ENCODE measurements at places on chromosomes 13 and 19. TPM values are rescaled to one million over a fixed set of nuclear protein-coding genes. Genes with fewer than 3 reads are reported as not detected.

DNA sequence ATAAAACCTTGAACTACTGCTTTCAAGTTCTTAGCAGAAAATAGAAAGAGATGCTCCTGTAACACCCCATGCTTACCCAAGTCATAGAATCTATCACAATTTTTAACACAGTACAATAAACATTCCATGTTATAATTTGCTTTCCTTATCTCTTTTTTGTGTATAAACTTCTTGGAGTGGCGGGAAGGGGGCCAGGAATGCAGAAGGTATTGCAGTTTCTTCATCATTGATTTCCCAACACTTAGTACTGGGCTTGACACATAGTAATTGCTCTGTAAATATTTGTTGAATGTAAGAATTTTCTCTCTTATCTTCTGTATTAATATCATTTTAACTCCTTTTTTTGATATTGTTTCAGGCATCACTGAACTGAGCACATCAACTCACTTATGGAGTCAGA is 535.8 kb downstream of the KCTD12 start:
- no peaks in the 10 kb centered on the region for H3K36me3 ChIP-seq
- peak overlapping the region; percentile 67 for H3K27ac ChIP-seq
- peak; percentile 16 for DNase-seq
- H3K27me3 ChIP-seq: no peaks in the 10 kb centered on the region
- H3K4me1 ChIP-seq: no peaks in the 10 kb centered on the region

GRCh38 chr19:50432221-50433028 is at the start of gene MYBPC2:
TSS of gene MYBPC2 (plus strand) at chr19:50432892. CDS start at chr19:50432954, 62 bp downstream.
- peaks cover 39% of the 10 kb centered on the region for H3K27me3 ChIP-seq
- DNase-seq: no peak
- H3K36me3 ChIP-seq: no peaks in the 10 kb centered on the region
- 0 out of 2 replicates have a peak, but pooled peaks cover 3% of the 10 kb centered on the region for H3K4me1 ChIP-seq

GRCh38 chr19:55362990-55363716 is at the start of gene GARIN5B:
TSS of gene GARIN5B (minus strand) at chr19:55363260. CDS start at chr19:55363066, 194 bp downstream.
- H3K27me3 ChIP-seq: no peaks in the 10 kb centered on the region
- H3K27ac ChIP-seq: no peak within 1 kb of the TSS
- H3K4me1 ChIP-seq: peaks cover 2% of the 10 kb centered on the region

GRCh38 chr19:6817179-6817578 is 44.7 kb downstream of the VAV1 start:
- DNase-seq: no peak
- no peak overlapping the region for H3K4me3 ChIP-seq
- H3K27me3 ChIP-seq: no peaks in the 10 kb centered on the region
- H3K36me3 ChIP-seq: no peaks in the 10 kb centered on the region

DNA sequence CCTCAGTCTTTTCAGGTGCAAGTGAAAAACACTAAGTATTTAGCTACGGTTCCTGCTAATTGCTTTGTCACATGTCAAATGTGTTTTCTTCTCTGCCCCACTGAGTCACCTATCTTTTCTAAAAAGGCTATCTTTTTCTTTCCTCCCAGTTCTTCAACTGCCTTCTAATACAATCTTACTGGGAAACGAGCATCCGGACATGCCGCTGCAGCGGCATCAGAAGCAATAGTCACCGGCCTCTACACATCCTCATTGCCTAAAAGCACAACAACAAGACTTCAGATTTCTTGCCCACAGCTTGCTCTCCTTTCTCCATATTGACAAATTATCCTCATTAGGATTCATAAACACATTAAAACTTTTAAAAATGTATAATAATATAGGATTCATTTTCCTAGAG is 1.2 kb downstream of the PCDH9 start:
- H3K4me1 ChIP-seq: no peaks in the 10 kb centered on the region
- no peaks in the 10 kb centered on the region for H3K27me3 ChIP-seq
- no peak overlapping the region for H3K27ac ChIP-seq

- H3K4me3 ChIP-seq: no peak overlapping the region
- H3K27me3 ChIP-seq: no peaks in the 10 kb centered on the region
- H3K36me3 ChIP-seq: no peaks in the 10 kb centered on the region
- H3K27ac ChIP-seq: no peak overlapping the region
Observed at GRCh38 chr13:52929846-52930245, 81.4 kb upstream of the PCDH8 start.

DNA sequence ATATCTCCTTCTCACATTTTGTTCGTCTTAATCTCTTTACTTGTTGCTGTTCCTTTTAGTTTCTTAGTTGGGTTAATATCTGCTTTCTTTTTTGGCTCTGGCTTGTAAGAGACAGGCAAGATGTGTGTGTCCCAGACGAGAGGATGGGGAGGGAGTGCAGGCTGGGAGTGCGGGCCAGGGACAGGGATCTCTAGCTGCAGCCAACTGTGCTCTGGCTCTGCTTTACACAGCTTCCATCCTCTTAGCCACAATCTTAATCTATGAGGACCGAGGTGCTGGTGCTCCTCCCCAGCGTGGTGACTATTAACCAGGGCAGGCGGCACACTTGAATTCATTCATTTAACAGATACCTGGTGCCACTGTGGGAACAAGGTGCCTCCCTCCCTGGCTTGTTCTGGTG is 70.9 kb upstream of the WASF3 start:
- H3K4me3 ChIP-seq: no peak overlapping the region
- no peak overlapping the region for H3K27ac ChIP-seq
- no peak for DNase-seq
- H3K27me3 ChIP-seq: peaks cover 21% of the 10 kb centered on the region

GRCh38 chr19:40807147-40808020 is 8.4 kb downstream of the EGLN2 start:
- H3K27ac ChIP-seq: no peak overlapping the region
- peaks cover 22% of the 10 kb centered on the region for H3K4me1 ChIP-seq
- H3K36me3 ChIP-seq: peaks cover 55% of the 10 kb centered on the region
- no peak for DNase-seq
- H3K27me3 ChIP-seq: no peaks in the 10 kb centered on the region
- no peak overlapping the region for H3K4me3 ChIP-seq

DNA sequence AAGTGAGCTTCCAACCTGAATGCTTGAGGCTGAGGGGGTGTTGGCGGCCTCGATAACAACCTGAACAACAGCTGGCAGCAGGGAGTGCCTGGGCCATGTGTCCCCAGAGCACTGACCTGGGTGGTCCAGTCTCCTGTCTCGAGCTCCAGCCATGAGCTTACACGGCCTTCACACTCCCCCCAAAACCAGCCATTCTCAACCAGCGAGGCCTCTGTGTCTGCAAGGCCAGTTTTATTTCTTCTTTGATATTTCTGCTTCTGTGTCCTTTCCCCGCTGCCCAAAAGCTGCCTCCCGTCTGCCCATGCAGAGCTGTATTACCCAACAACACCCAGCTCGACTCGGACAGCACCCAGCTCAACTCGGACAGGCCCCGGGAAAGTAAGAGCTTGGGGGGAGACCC is 32.5 kb upstream of the TFDP1 start:
- H3K4me3 ChIP-seq: no peak overlapping the region
- DNase-seq: no peak
- no peaks in the 10 kb centered on the region for H3K4me1 ChIP-seq
- H3K27me3 ChIP-seq: no peaks in the 10 kb centered on the region

GRCh38 chr13:112661291-112661690 is 28.5 kb upstream of the ATP11A start:
- peaks cover 9% of the 10 kb centered on the region for H3K27me3 ChIP-seq
- H3K4me3 ChIP-seq: no peak overlapping the region
- H3K36me3 ChIP-seq: no peaks in the 10 kb centered on the region
- H3K4me1 ChIP-seq: no peaks in the 10 kb centered on the region

- peaks cover 43% of the 10 kb centered on the region for H3K27me3 ChIP-seq
- DNase-seq: no peak
- no peak overlapping the region for H3K4me3 ChIP-seq
Observed at GRCh38 chr19:35512831-35513627, 420 bp downstream of the DMKN start.

DNA sequence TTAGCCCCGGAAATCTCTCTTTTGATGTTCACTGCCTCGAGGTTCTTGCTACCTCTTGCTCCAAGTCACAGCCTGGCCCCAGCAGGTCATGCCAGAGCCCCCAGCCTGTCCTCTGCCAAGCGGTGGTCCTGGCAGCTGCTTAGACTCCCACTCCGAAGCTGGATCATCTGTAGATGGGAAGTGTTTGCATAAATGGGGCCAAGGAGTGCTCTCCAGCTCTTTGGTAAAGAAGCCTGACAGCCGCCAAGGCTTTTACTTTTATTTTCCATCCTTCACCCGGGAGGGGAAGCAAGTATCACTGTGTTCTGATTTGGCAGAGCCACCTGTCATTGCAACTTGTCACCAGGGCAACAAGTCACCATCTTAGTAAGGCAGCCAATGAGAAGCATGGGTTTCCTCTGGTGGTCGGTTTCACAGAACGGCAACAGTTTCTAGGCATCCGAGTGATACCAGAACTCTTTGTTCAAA is 10.6 kb upstream of the RETN start:
- H3K4me1 ChIP-seq: no peaks in the 10 kb centered on the region
- no peak for DNase-seq
- no peaks in the 10 kb centered on the region for H3K36me3 ChIP-seq
- H3K27ac ChIP-seq: no peak overlapping the region
- H3K4me3 ChIP-seq: no peak overlapping the region
- peaks cover 10% of the 10 kb centered on the region for H3K27me3 ChIP-seq

DNA sequence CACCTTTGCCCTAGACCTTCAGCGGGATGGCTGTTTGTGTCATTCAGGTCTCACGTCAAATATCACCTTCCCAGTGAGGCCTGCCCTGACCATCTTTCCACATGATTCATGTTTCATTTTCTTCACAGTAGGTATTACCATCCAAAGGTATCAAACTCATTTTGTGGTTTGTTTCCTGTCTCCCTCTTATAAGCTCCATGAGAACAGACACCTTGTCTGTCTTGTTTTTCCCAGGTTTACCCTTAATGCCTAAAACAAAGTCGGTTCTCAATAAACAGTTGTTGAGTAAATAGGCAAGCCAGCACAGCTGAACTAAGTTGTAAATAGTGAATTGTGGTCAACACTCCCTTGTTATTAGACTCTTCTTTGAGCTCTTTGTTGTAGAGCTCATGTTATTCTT is 122.6 kb upstream of the GJB6 start:
- peaks cover 10% of the 10 kb centered on the region for H3K27me3 ChIP-seq
- H3K27ac ChIP-seq: no peak overlapping the region
- no peak overlapping the region for H3K4me3 ChIP-seq
- H3K4me1 ChIP-seq: peaks cover 7% of the 10 kb centered on the region

DNA sequence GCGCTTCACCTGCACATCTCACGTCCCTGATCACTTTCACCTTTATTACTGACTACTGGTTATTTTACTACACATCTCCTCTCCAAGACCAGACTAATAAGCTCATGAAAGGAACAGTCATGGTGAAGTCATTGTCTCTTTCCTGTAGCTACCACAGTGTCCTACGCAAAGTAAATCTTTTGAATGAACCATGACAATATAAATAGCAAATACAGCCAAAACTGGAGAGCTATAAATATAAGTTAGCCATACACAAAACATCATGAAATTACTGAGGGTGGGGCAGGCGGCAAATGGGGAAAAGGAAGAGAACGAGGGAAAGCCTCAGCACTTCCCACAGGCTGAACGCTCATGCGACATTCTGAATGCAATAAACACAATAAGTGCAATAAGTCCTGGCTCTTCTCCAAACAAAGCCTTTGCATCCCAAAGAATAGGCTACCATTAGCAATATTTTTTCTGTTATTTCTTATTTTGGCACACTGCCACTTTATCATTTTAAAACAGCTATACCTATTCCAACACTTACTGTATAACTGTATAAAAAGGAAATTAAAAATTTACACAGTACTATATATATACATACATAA is 62.5 kb downstream of the TUBGCP3 start:
- H3K27ac ChIP-seq: no peak overlapping the region
- H3K4me1 ChIP-seq: 0 out of 2 replicates have a peak, but pooled peaks cover 1% of the 10 kb centered on the region
- H3K36me3 ChIP-seq: peaks cover 16% of the 10 kb centered on the region
- no peaks in the 10 kb centered on the region for H3K27me3 ChIP-seq

- no peak overlapping the region for H3K27ac ChIP-seq
- H3K36me3 ChIP-seq: no peaks in the 10 kb centered on the region
- no peak for DNase-seq
- peaks cover 3% of the 10 kb centered on the region for H3K27me3 ChIP-seq
Observed at GRCh38 chr13:109913186-109913585, 126.8 kb upstream of the IRS2 start.

DNA sequence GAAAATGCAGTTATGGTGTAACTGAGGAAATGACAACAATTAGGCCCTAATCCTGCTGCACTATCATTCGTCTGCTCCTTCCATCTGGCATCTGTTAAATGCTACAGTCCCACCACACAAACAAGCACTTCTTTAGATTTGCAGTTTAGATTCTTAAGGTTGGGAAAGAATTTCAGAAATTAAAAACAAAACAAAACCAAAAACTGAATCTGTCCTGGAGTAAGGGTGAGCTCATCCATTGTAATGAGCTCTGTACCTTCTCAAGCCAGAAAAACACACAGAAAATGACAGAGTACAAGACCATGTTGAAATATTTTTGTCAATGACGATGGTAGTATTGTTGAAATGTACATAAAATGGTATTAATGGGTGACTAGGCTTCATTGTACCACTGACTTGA is 28.3 kb downstream of the SMAD9 start:
- H3K4me3 ChIP-seq: no peak overlapping the region
- H3K4me1 ChIP-seq: peaks cover 9% of the 10 kb centered on the region
- H3K36me3 ChIP-seq: no peaks in the 10 kb centered on the region
- H3K27ac ChIP-seq: peak overlapping the region; percentile 42
- peak; percentile 22 for DNase-seq
- no peaks in the 10 kb centered on the region for H3K27me3 ChIP-seq

APOC4 gene
- total RNA-seq: not detected

UFM1 gene
- total RNA-seq: 127 TPM

CEACAM20 gene
- total RNA-seq: not detected

CEACAM3 gene
- total RNA-seq: not detected

All from IMR-90 (cell line).